ENCODE measurements at places on chromosomes 4 and X.

- no peak for DNase-seq
These were observed 514.7 kb downstream of the PCDH7 start for GRCh38 chr4:31234901-31235300.

DNA sequence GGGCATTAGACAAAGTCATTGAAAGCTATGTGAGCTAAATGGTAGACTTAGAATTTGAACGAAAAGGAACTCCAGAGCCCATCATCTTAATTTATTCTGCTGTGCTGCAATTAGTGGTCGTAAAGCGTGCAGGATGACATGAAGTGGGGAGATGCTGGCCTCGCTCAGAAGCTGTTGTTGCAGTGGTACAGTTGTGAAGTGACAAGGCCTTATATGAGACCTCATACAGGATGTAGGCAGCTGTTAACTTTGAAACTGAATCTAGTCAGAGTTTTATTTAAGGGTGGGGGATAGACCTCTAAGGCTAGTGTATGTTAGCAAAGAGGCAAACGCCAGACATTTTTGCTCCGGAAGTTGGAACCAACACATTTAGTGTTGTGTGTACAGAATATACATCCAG is 13.4 kb downstream of the KLF3 start:
- DNase-seq: no peak

DNA sequence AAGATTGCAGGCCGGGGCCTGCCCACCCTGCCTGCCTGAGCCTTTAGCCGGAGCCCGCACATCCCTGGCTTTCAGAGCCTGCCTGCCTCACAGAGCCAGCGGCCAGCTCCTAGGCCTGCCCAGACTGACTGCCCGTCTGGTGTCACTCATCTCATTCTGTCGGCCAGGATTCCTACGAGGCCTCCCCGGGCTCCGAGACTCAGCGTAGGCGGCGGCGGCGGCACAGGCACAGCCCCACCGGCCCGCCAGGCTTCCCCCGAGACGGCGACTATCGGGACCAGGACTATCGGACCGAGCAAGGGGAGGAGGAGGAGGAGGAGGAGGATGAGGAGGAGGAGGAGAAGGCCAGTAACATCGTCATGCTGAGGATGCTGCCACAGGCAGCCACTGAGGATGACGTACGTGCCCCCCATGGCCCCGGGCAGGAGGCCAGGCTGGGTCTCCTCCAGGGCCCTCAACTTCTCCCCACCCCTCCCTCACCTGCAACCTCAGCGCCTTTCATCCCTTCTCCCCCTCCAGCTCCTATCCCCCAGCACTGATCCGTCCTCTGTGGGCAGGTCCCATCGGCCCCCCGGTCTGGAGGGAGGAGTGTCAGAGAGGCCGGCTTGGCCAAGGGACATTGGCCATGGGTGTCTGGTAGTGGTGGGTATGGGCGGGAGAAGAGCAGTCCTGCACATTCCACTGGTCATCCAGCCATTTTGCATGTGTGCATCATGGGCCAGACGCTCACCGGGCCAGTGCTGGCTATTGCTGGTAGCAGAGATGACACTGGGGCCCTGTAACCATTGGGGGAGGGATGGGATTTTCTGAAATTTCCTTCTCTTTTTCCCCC is 22.6 kb upstream of the UBA1 start:
- DNase-seq: no peak

DNA sequence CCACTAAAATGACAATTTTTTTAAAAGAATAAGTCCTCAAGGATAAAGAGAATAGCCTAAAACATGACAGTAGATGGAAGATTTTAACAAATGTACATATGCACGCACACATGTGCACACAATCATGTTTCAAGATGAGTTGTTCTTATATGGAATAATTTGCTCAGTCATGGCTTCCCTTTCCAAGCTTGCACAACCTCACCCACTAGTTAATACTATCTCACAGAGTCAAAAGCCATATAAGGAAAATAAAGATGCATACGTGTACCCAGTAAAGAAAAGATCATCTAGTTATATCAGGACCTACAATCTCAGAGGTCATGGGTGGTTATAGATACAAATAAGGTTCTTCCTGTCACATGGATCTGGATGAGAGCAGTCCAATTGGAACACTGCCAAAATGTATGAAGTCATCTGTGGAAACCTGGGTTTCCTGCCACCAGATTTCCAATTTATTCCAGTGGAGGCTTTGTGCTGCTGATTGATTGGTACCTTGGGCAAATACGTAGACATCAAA is 56.1 kb downstream of the FAM13A start:
- DNase-seq: no peak

GRCh38 chrX:74422576-74423288 is 1.4 kb downstream of the SLC16A2 start:
- DNase-seq: no peak

DNA sequence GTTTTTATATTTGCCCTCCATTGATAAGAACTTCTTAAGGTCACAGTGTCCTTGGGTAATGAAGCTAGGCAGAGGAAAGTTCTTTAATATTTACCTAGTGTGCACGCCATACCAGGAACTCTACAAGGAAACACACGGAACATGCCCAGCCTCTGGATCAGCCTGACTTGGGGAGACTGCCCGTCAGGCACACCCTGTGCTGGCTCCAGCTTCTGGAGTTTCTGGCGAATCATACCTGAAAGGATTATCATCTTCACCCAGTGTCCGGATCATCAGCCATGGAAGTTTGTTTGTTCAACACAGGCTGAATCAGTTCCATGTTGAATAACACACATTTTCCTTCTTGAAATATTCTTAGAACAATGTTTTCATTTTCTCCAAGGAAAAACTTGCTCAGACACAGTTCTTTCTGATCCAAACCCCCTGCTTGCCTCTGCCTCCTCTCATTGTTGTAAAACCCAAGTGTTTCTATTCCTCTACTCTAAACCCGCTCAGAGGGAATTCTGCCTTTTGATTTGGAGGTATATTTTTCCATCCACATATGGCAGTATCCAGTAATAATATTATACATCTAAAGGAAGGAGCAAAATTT is 176.7 kb downstream of the SHROOM3 start:
- no peak for DNase-seq

DNA sequence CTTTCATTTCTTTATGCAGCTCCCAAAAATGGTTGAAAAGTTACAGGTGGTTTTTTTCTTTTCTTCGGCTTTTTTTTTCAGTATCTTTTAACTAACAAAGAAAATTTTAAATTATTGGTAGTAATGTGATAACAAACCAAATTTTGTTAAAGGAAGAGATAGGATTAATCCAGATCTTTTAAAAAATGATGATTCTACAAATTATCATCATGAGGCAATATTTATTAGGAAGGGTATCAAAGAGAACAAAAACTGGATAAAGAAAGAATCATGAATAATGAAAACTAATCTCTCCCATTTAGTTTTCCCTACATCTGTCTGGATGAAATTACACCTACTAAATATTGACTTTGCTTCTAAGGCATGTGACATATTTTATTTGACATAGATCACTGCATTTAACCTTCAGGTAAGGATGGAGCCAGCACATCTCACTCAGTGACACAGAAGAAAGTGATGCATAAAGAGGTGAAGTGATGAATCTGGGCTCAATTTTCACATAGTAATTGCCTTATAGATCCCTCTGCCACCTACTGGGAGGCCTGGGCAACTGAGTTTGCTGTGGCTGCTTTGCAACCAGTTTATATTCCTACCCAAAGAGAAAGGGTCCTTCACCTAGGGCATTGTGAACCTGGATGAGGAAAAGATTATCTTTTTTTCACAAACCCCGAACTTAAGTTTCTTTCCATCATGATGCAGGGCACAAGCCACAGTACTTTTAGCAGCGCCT is 155.6 kb downstream of the HNRNPD start:
- DNase-seq: no peak

- no peak for DNase-seq
These were observed 1509.6 kb downstream of the ADGRL3 start for GRCh38 chr4:62709618-62710252.

- DNase-seq: no peak
These were observed 777.4 kb upstream of the HS3ST1 start for GRCh38 chr4:12206091-12206490.

- DNase-seq: no peak
These were observed 16.6 kb downstream of the CHST7 start for GRCh38 chrX:46589977-46590723.

- no peak for DNase-seq
These were observed 73.7 kb upstream of the ACSL1 start for GRCh38 chr4:184899261-184900134.

GRCh38 chrX:40877887-40878286 is 142.5 kb upstream of the MED14 start:
- DNase-seq: no peak

DNA sequence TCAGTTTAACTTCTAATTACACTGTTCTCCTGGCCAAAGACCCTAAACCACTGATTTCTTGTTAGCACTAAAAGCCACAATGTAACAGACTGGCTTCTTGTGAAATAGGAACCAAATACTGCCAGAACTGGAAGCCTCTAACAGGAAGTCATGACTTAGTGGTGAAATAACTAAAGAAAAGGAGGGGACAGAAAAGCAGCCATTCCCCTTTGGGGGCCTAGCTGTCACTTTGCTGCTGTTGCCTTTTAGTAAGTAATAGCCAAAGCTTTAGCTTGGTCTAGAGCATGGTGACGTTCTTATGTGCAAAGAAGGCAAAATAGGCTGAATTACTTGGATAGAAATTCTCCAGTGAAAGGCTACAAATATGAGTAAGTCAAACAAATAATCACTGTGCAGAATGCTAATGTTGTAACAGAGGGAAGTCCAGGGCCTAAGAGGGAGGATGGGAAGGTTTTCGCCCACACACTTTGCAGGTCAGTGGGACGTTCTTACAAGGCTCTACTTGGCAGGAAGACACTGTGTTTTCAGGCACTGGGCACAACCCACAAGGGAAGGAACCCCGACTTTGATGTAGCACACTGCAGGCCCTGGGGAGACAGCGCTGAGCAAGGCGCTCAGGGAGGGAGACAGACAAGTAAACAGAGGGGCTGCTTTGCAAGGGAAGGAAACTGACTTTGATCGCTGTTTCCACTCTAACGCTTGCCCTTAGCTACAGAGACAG is 16.7 kb downstream of the GAB3 start:
- DNase-seq: no peak

DNA sequence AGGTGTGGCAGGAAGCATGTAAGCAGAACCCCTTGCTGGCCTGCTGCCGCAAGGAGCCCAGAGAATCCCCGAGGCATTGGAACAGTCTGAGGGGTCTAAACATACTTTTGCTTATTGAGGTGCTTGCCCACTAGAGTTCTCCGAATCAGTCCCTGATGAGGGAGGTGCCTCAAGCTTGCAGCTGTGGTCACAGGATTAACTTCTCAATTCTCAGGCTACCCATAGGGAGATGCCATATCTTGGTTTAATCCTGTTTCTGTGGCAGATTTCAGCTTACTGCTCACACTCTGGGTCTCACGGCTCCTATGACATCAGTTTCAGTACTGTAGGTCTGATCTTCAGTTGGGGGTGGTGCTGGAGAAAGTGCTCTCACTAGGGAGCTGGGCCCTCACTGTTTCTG is 39.9 kb downstream of the CCNG2 start:
- no peak for DNase-seq

DNA sequence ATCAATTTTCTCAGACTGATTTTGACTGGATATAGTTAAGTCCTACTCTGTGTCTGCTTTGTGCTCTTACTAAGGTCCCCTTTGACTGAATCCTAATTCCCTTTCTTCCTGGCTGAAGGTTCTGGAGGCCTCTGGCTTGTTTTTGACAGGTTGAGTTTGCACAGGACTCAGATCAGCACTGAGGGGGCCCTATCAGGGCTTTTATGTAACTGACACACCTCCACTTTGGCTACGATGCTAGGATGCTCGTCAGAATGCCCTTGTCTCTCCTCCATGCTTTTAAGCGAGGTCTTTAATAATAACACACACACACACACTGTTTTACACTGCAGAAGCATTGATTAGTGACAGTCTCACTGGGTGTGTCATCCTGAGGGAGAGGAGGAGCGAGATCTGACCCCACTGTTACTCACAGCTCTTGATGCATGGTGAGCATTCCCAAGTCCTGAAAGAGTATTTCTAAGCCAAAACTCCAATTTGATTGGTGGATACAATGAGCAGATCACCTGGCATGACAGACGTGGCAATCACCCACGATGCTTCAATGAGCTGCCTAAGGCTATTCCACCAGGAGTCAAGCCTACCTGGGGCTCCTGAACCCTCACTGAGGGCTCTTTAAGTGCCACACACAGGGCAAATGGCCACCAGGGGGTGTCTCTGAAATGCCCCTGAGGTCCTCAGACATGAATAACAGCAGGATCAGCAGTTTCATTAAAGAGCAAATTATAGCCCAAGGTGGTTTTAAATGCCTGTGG is 130.4 kb upstream of the CPEB2 start:
- no peak for DNase-seq
